ENCODE measurements at places on chromosomes 5 and 9.

GRCh38 chr9:114097613-114098020 lies 1.5 kb downstream of the KIF12 start:
- no peak for DNase-seq

GRCh38 chr5:54722846-54723433 lies 205.4 kb downstream of the SNX18 start:
- DNase-seq, result no peak

DNA sequence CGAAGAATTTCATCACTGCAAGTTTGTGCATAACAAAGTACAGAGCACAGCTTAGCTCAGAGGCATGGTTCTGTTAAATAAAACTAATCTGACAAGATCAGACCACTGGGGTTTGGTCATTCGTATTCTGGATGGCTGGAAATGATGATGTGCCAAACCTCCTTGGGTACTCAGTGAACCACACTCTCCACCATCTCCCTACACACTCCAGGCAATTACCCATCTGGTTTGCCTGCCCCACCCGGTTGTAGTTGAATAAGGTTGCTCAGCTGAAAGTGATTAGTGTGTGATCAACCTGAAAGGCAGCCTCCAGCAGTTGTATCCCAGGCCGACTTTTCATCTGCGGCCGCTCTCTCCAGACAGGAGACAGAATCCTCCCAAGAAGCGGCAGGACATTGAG lies 371.4 kb downstream of the TLE1 start:
- DNase-seq, result no peak

GRCh38 chr5:168467755-168468330 lies 18.4 kb upstream of the RARS1 start:
- DNase-seq, result no peak

- no peak for DNase-seq
Measured at GRCh38 chr5:175542232-175542965, 64.0 kb downstream of the SFXN1 start.

DNA sequence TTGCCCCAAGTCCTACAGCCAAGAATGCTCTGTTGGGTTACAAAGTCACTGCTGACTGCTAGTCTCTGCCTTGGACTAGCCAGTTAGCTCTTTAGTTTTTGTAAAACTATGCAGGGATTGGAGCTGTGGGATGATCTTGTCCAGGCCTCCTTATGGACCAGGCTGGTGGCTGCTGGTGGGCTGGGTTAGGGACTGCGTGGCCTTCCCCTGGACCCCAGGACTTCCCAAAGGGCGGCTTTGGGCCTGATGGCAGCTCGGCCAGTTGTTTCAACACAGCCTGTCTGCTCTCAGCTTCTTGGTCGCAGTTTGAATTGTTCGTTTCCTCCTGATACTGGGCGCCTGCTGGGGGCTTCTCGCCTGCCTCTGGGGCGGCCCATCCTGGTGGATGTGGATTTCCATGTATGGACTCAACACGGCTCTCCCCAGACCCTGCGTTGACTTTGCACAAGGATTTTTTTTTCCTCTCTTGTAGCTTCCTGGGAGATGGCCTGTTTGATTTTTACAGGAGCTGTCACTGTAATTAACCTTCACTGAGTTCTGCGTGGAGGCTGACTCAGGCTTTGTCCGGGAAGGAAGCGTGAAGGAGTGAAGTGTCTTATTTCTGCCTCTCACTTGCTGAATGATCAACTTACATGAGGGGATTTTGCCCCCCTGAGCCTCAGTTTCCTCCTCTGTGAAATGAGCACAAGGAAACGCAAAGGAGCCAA lies 91.9 kb upstream of the NEURL1B start:
- no peak for DNase-seq

- DNase-seq, result no peak
Measured at GRCh38 chr9:95086564-95086955, 230.9 kb downstream of the FANCC start.

DNA sequence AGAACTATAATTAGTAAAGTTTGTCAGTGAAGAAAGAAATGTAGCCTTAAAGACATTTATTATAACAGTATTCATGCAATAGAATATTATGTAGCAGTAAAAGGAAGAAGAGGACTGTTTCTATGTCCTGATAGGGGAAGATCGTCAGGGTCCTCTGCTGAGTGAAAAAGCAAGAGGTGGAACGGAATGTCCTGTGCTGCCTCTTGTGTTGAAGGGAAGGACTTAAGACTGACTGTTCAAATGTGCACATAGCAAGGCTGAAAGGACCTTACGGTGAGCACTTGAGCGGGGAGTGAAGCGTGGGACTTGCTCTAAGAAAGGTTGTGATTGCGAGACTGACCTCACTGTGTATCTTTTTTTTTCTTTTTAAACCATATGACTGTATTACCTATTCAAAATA lies 63.2 kb downstream of the SNX24 start:
- no peak for DNase-seq

GRCh38 chr9:134306636-134307600 lies 19.3 kb upstream of the RXRA start:
- no peak for DNase-seq

GRCh38 chr5:129073111-129073510 lies 21.4 kb upstream of the ISOC1 start:
- no peak for DNase-seq

GRCh38 chr5:177546258-177546741 lies 8.1 kb downstream of the FAM193B start:
- DNase-seq, result peak; percentile 70

DNA sequence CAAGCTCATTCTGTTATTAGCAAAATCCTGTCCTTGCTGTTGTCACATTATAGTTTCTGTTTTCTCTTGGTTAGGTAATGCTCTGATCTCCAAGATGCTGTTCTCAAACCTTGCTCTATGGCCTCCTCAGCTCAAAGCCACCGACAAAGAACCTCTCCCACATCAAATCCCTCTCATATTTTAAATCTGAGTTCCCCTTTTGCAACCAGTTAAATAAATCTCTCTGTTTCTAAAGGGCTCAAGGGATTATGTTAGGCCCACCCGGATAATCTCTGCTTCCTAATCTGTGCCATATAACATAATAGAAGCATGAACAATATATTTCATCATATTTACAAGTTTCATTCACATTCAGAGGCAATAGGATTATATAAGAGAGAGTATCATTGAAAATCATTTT lies 286.0 kb downstream of the CYLC2 start:
- DNase-seq, result no peak

DNA sequence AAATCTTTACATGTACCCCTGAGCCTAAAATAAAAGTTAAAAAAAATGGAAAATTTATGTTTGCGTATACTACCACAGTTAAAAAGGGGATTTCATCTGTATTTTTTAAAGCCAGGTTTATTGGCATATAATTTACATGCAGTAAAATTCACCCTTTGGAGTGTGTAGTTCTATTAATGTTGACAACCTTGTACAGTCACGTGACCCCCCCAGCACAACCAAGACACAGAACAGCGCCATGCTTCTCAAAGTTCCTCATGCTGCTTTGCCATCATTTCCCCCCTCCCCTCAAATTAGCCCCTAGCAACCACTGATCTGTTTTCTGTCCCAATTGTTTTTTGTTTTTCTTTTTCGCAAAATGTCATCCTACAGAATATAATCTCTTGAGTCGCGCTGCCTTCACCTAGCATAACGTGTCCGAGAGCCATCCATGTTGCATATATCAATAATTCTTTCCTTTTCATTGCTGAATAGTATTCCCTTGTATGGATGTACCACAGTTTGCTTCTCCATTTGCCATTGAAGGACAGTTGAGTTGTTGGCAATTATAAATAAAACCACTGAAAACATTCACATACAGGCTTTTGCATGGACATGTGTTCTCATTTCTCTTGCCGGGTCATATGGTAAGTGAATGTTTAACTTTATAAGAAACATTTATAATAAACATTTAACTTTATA lies 105.3 kb downstream of the LHX2 start:
- DNase-seq, result no peak

- DNase-seq, result no peak
Measured at GRCh38 chr9:5684101-5684500, 55.2 kb downstream of the RIC1 start.

DNA sequence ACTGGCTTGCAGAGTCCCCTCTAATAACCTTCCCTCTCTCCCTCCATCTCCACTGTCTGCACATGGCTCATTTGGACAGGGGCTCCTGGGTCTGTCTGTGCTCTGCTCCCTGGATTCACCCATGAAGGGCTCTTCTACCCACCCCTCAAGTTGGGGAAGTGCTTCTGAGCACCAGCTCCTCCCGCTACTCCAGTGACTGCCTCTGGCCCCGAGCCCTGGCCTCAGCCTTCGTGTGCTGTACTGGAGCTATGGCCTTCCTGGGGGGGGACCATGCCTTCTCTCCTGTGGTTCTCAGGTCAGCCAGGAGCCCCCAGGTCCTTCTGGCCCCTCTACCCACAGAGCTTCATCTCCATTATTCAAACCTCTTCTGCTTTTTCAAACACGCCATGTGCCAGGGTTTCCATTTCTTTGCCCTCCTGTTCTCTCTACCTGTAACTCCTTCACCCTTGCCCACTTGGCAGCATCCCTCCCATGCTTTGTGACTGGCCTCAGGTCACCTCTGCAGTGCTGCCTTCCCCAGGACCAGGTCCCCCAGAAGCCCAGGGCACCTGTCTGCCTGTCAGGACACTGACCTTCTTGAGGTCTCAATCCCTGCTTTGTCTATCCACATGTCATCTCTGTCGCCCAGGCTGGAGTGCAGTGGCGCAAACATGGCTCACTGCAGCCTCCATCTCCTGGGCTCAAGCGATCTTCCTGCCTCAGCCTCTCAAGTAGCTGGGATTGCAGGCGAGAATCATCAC lies 9.5 kb downstream of the SH3PXD2B start:
- DNase-seq, result no peak

GRCh38 chr5:131416729-131417128 lies 152.9 kb downstream of the CDC42SE2 start:
- DNase-seq, result no peak

GRCh38 chr9:99905833-99906402 lies 536 bp upstream of the STX17 start:
- DNase-seq, result no peak

DNA sequence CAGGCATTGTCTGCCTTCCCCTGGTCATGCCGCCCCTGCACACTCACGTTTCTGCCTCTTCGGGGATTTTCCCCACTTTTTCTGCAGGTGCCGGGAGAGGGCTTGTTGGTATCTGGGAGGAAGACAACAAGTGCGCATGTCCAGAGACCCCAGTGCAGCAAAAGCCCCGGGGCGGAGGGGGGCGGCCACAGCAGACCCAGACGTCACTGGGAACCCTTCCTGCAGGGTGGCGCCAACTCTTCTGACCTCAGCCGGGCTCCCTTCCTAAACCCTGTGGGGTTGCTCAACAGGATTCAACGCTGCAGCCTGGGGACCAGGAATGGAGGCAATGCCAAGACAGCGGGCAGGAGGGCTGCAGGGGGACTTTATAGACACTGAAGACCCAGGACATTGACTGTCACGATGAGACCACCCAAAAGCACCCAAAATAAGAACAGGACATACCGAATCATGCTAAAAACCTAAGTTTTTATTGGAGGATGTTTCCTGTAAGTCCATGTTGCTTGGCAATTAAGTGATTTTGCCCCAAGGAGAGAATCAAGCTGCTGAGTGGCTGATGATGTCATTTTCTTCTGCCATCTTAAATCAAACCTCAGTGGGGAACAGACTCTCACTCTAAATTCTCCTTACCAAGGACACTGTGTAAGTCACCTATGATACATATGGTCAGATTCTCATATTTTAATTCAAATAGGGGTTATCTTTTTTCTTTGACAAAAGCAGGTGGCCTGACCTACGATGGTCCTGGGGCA lies 62.9 kb upstream of the SIMC1 start:
- DNase-seq, result no peak

DNA sequence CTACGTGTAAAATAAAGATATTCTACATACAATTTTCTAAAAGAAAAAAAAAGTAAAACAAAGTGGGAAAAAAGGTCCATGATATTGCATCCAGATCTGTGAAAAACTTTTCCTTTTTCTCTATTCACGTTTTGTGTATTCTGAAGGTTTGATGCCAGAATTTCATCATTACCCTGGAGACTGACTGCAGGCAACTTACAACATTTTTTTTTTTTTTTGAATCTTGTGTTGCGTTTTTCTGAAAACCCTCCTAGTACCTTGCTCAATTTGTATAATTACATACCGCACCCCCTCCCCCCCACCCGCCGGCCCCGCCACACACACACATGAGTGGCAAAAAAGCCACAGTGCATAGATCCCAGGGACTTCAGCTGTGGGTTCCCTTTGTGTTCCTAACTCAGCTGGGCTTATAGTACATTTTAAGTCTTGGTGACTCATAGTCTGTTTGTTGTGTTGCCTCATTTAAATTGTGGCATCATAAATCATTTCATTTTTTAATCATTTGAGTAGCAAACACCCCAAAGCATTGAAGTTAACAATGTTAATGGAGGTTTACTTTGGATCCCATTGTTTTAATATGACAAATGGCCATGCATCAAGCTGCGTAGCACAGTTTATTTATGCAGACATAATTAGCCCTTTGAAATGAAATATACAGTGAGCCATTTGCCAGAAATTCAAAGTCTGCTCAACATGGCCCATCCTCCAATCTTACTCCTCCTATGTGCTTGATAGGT lies 36.0 kb downstream of the PRDM6 start:
- no peak for DNase-seq

DNA sequence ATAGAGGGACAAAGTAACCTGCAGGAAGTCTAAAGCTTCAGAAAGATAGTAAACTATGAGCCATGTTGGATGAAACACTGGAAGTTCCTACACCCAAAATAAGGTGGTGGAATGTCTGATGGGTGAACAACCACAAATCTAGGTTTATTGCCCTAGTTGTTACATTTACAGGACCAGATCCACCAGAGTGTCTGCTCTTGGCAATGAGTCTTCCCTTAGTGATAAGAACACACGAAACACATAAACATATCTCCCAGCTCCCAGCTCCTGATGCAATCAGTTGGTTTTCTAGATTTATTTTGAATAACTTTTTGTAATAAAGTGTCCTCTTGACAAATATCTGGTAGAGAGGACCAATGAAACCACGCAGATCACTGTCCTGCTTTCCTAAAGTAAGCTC lies 329.7 kb upstream of the WWC1 start:
- DNase-seq, result no peak

GRCh38 chr5:115179394-115180164 lies 9.9 kb upstream of the TRIM36 start:
- no peak for DNase-seq

GRCh38 chr5:180209137-180209581 lies at the start of gene RASGEF1C:
TSS of gene RASGEF1C (minus strand) at chr5:180209211. CDS start at chr5:180138052, 71,159 bp downstream.
- peak; percentile 65 for DNase-seq

- DNase-seq, result no peak
Measured at GRCh38 chr9:114908104-114908622, 22.2 kb downstream of the TNFSF8 start.

All from globus pallidus (tissue), 1 donor.